Smooth muscle cell of the pulmonary artery (primary cell): ENCODE measurements at places on chromosomes 1 and 21. TPM values are rescaled to one million over a fixed set of nuclear protein-coding genes. Genes with fewer than 3 reads are reported as not detected.

LRRC71 gene
- 0.13 TPM in 1 of 2 replicates, not detected in the other for total RNA-seq

PLA2G4A gene
- 20.1 and 41.2 TPM in 2 replicates for total RNA-seq

PLA2G2D gene
- total RNA-seq: not detected in 2 replicates

ZBTB8A gene
- 6.9 and 7.2 TPM in 2 replicates for total RNA-seq

MAN1C1 gene
- total RNA-seq: 5.8 and 13.4 TPM in 2 replicates
